Cerebellum (tissue), 4 donors: ENCODE measurements at places on chromosomes 1 and 21.

- DNase-seq, result no peak
Measured at GRCh38 chr1:96741335-96741734, 19.8 kb downstream of the PTBP2 start.

- DNase-seq, result no peak
Measured at GRCh38 chr1:187838335-187839293, 1009.9 kb downstream of the PLA2G4A start.

DNA sequence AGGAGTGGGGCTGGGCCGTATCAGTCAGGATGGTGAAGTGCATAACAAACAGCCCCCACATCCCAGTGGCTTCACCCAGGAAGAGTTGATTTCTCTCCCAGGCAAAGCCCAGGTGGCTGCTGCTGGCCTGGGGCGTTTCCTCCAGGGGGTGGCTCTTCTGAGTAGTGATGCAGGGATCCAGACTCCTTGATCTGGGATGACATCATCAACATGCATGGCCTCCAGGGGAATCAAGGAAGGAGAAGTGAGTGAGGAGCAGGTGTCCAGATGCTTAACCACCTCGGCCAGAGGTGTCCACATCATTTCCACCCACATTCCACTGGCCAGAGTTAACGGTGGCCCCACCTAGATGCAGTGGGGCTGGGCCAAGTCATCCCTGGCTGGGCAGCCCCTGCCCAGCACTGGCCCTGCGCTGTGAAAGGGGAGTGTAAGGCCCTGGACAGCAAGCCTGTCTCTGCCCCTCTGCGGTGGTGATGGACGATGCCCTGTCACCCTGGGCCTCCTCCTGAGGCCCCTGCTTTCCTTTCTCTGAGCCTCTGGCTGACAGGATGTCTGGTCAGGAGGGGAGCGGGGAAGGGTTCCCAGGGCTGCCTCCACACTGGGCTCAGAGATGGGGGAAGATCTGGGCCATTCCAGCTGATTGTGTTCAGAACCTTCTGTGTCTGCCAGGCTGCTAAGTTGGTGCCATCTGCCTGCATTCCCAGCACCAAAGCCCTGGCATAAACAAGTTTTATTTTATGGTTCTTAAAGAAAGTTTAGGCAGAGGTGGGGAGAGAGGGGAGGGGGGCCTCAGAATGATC lies 598.2 kb downstream of the MATN1 start:
- DNase-seq, result no peak

- DNase-seq, result no peak
Measured at GRCh38 chr21:21165063-21165645, 166.9 kb downstream of the NCAM2 start.

DNA sequence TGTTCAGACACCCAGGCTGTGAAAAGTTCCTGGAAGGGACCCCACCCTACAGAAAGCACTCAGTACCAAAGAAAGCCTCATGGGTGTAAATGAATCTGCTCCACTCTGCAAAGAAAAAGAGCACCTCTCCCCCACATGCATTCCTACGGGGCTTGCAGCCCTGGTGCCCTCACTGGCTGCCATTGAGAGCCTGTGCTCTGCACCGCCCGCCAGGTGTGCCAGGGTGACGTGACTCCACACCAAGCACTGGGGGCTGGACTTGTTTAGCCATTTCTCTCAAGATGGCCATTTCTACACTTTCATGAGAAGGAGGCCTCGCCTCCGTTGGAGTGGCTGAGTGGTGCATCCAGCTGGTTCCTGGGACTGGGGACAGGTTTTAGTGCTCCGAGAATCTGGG lies 380.5 kb upstream of the VAMP3 start:
- DNase-seq, result no peak

DNA sequence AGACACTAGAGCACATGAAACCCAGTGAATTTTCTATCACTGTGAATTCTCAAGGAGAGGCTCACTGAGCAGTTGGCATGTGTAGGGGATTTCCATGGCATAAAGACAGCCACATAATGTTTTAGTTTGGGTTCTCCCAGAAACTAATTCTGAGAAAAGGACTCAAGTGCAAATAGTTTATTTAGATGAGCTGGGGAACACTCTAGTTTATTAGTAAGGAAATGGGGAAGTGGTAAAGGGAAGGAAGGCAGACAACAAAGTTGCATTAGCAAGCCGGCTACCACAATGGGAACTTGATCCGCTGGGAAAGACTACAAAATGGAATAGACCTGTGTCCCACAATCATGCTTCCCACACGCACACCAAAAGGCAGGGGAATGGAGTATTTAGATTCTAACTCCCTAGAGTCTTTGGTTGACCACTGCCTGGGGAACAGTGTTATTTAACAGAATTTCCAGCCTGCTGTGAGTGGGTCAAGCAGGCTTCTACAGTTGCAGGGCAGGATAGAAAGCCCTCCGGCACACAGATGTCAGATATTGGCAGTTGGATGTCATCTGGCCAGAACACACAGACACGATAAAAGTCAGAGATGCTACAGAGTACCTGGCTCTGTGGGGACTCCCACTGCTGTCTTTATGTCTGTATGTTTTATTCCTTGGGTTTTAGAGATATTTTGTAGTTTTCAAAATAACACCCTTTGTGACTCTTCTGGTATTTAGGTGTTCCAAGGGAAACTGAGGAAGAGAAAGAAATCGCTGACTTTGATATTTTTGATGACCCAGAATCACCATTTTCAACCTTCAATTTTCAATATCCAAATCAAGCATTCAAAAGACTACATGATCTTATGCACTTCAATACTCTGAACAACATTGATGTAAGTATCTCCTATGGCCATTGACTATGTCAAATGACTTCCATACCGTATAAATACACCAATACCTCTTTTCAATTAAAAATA lies 150.1 kb downstream of the PLA2G4A start:
- no peak for DNase-seq
